ENCODE measurements at places on chromosomes 7 and 10. TPM values are rescaled to one million over a fixed set of nuclear protein-coding genes. Genes with fewer than 3 reads are reported as not detected.

FAM171A1 gene
- 11.7 TPM for total RNA-seq

NOS3 gene
- total RNA-seq: 22.3 TPM

MSS51 gene
- 3.4 TPM for total RNA-seq

AQP1 gene
- 0.21 TPM for total RNA-seq

OR9A2 gene
- total RNA-seq: not detected

ZNF804B gene
- not detected for total RNA-seq

IL6 gene
- total RNA-seq: 0.67 TPM

HECW1 gene
- total RNA-seq: not detected

DNA sequence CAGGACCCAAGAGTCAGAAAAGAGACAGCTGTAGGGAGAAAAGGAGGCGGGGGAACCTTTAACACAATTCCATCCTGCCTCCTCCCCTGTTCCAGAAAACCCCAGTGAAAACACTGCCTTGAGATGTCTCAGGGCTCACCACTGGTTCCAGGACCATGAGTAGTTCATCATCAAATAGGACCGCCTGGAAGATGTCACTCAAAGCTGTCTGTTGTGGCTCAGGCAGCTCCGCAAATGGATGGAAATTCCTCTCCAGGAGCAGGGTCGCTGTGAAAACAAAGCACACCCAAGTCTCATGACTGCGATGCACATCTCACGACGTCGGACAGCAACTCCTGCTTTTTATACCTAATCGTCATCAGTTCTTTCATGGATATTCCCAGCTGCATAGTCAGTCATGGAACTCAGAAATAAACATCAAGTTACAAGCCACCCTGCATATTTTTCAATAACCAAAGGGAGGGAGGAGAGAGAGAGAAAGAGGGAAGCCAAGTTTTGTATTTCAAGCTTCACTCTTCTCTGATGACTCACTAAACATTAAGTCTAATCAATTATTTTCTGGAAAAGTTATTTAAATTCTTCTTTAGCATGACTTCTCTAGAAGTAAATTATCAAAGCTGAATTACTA, 49.2 kb downstream of the GSDME start:
- H3K4me1 ChIP-seq: peaks cover 8% of the 10 kb centered on the region
- no peak overlapping the region for H3K4me3 ChIP-seq
- no peaks in the 10 kb centered on the region for H3K36me3 ChIP-seq
- no peak for DNase-seq
- no peak overlapping the region for H3K27ac ChIP-seq

GRCh38 chr7:76281006-76281705, 21.3 kb upstream of the HSPB1 start:
- H3K36me3 ChIP-seq: no peaks in the 10 kb centered on the region
- H3K27me3 ChIP-seq: peaks cover 56% of the 10 kb centered on the region
- peak overlapping the region; percentile 60 for H3K4me3 ChIP-seq
- no peak for DNase-seq
- H3K27ac ChIP-seq: peak overlapping the region; percentile 48
- peaks cover 14% of the 10 kb centered on the region for H3K4me1 ChIP-seq

- no peaks in the 10 kb centered on the region for H3K27me3 ChIP-seq
- no peak overlapping the region for H3K27ac ChIP-seq
- no peaks in the 10 kb centered on the region for H3K4me1 ChIP-seq
- no peak overlapping the region for H3K4me3 ChIP-seq
- H3K36me3 ChIP-seq: no peaks in the 10 kb centered on the region
- DNase-seq: no peak
Observed at GRCh38 chr7:11466517-11467105, 365.4 kb downstream of the THSD7A start.

- H3K4me1 ChIP-seq: peaks cover 3% of the 10 kb centered on the region
- no peak overlapping the region for H3K27ac ChIP-seq
- H3K4me3 ChIP-seq: no peak overlapping the region
- H3K36me3 ChIP-seq: no peaks in the 10 kb centered on the region
- H3K27me3 ChIP-seq: no peaks in the 10 kb centered on the region
- DNase-seq: no peak
Observed at GRCh38 chr10:34954142-34954541, 136.0 kb downstream of the CUL2 start.

GRCh38 chr7:21504021-21504420, 38.8 kb upstream of the DNAH11 start:
- no peak for DNase-seq
- H3K4me3 ChIP-seq: no peak overlapping the region
- no peak overlapping the region for H3K27ac ChIP-seq
- peaks cover 89% of the 10 kb centered on the region for H3K36me3 ChIP-seq
- H3K4me1 ChIP-seq: peaks cover 5% of the 10 kb centered on the region
- H3K27me3 ChIP-seq: no peaks in the 10 kb centered on the region

- DNase-seq: no peak
- H3K4me1 ChIP-seq: peaks cover 10% of the 10 kb centered on the region
- H3K36me3 ChIP-seq: no peaks in the 10 kb centered on the region
- no peak overlapping the region for H3K27ac ChIP-seq
- H3K4me3 ChIP-seq: peak overlapping the region; percentile 59
- H3K27me3 ChIP-seq: peaks cover 3% of the 10 kb centered on the region
Observed at GRCh38 chr10:133379801-133380666, 972 bp downstream of the PAOX start.

DNA sequence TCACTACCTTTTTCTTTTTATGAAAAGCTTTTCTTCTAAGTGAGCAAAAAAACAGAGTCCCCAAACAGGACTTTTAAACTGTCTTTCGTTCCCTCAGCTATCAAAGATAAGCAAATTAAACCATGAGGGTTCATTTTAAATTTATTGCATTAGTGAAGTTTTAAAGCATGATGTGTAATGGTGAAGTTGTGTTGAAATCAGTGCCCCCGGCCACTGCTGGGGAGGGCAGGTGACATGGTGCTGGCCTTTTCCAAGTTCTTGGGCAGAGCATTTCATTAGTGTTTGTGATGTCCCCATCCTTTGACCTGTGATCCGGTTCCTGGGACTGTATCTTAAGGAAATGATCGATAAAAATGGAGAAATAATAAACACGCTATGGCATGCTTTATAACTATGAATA, 96.0 kb downstream of the EEPD1 start:
- H3K4me1 ChIP-seq: no peaks in the 10 kb centered on the region
- DNase-seq: no peak
- H3K4me3 ChIP-seq: no peak overlapping the region
- H3K36me3 ChIP-seq: no peaks in the 10 kb centered on the region

DNA sequence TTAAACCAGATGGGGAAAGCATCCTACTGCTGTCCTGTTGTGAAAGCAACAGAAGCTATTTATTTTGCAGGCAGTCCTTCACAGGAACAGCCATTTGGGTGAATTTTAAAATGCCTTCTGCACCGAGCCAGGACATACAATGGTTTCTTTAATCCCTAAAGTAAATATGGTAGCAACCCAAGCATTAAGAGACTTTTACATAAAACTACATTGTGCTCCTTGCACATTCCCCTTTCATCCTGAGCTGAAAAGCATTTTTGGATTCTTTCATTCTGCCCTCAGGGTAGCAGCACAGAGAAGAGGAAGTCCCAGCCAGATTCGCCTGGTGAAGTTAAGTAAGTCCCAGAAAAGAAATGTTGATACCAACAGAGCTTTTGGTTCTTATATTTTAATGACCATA, 84.0 kb upstream of the FAM3C start:
- no peak overlapping the region for H3K27ac ChIP-seq
- no peak for DNase-seq
- H3K4me3 ChIP-seq: no peak overlapping the region

- H3K27me3 ChIP-seq: no peaks in the 10 kb centered on the region
- H3K4me1 ChIP-seq: peaks cover 14% of the 10 kb centered on the region
- H3K36me3 ChIP-seq: peaks cover 2% of the 10 kb centered on the region
- no peak overlapping the region for H3K4me3 ChIP-seq
- H3K27ac ChIP-seq: no peak overlapping the region
- DNase-seq: no peak
Observed at GRCh38 chr10:4181081-4181480, 396.1 kb upstream of the KLF6 start.

DNA sequence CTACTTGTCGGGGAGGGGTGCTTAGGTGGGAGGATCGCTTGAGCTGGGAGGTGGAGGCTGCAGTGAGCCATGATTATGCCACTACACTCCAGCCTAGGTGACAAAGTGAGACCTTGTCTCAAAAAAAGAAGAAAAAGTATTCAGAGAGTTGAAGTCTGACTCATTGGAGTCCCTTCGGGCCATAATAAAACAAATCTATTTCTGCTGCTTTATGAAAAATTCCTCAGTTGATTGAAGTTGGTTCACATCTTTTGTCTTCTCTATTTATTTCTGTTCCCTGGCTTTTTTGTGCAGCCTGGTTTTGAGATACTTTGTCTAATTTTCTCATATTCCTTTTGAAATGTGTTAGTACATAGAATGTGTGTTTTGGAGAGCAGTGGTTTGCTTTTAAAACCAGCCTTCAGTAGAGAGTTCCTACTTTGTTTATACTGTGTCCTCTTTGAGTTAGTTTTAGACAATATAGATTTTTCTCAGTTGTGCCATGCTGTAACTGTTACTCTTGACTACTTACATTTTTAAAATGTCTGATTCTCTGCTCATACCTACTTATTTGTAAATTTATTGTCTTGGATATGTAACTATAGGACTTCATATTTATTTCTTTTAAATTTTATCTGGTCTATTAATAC, 36.7 kb downstream of the LUC7L2 start:
- H3K27me3 ChIP-seq: no peaks in the 10 kb centered on the region
- no peak overlapping the region for H3K4me3 ChIP-seq
- no peak for DNase-seq

DNA sequence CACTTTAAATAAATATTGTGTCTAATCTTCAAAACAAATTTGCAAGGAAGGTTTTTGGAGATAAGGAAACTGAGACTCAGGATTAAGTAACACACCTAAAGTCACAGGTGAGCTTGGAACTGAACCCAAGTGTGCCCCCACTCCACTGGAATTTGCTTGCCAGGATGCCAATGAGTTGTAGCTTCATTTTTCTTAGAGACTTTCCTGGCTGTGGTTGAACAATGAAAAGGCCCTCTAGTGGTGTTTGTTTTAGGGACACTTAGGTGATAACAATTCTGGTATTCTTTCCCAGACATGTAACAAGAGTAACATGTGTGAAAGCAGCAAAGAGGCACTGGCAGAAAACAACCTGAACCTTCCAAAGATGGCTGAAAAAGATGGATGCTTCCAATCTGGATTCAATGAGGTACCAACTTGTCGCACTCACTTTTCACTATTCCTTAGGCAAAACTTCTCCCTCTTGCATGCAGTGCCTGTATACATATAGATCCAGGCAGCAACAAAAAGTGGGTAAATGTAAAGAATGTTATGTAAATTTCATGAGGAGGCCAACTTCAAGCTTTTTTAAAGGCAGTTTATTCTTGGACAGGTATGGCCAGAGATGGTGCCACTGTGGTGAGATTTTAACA, 1.5 kb downstream of the IL6 start:
- H3K27me3 ChIP-seq: peaks cover 40% of the 10 kb centered on the region
- no peak overlapping the region for H3K27ac ChIP-seq
- peak; percentile 37 for DNase-seq
- peaks cover 1% of the 10 kb centered on the region for H3K36me3 ChIP-seq

DNA sequence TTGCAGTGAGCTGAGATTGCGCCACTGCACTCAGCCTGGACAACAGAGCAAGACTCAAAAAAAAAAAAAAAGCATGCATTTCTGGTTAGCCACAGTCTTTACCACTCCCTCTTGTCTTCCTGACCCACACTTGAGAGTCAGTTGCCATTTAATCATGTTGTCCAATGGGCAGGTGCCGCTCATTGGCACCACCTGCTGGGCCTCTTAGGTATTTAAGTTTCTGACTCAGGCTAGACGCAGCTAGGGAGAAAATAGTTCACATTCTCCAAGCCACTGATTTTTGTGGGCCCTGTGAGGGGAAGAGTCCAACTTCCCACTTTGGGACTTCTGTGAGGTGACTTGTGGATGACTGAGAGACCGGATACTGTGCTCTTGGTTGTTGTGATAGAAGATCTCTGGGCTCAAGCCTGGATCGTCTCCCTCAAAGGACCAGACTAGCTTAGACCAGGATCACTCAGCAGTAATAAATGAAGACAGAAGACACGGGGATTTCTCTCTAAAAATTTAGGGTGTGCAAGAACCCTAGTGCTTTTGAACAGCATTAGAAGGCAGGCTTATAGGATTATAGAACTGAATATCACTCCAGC, 26.8 kb upstream of the SORCS3 start:
- H3K4me1 ChIP-seq: no peaks in the 10 kb centered on the region
- H3K36me3 ChIP-seq: no peaks in the 10 kb centered on the region
- H3K27me3 ChIP-seq: peaks cover 5% of the 10 kb centered on the region
- DNase-seq: peak; percentile 39
- H3K4me3 ChIP-seq: no peak overlapping the region
